ENCODE measurements at places on chromosomes 1 and 21.

- DNase-seq = no peak
Measured at GRCh38 chr1:159088546-159089183, 12.1 kb upstream of the AIM2 start.

GRCh38 chr1:119611701-119612113 is 36.4 kb downstream of the ZNF697 start:
- no peak for DNase-seq

DNA sequence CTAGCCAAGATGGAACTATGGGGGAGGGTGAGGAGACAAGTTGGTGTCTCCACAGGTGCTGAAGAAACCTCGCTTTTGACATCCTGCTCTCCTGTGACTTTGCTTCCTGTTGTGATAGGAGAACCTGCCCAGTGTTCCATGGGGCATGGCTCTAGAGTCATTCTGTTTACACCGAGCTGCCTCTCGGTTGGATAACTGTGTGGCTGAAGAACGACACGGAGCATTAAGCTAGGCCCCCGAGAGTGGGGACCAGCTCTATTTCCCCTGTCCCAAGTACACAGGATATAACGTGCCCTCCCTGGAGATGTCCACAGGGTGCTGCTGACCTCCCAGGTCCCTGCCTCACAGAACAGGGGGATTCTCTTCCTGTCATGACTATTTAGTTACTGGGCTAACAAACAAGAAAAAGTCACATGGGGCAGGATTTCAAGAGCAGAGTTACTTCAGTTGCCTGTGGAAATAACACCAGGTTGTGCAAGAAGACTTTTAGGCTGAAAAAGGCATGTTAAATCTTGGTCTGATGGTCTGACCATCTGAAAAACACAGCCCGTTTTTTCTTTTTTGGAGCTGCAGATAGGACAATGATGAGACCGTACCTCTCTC is 29.4 kb upstream of the PPP2R5A start:
- no peak for DNase-seq

- DNase-seq = no peak
Measured at GRCh38 chr1:53783056-53783455, 44.1 kb upstream of the GLIS1 start.

GRCh38 chr21:43797415-43797814 is 8.0 kb downstream of the RRP1 start:
- DNase-seq = no peak

GRCh38 chr21:43303275-43304178 is 123.4 kb downstream of the SIK1 start:
- DNase-seq = no peak

DNA sequence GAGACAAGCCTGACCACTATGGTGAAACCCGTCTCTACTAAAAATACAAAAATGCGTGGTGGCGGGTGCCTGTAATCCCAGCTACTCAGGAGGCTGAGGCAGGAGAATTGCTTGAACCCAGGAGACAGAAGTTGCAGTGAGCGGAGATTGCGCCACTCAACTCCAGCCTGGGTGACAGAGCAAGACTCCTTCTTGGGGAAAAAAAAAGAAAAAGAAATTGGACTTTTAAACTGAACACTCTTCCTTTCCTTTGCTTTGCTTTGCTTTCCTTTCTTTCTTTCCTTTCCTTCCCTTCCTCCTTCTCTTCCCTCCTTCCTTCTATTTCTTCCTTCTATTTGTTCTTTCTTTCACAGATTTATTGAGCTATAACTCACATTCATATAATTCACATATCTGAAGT is 43.3 kb upstream of the PUM1 start:
- no peak for DNase-seq

DNA sequence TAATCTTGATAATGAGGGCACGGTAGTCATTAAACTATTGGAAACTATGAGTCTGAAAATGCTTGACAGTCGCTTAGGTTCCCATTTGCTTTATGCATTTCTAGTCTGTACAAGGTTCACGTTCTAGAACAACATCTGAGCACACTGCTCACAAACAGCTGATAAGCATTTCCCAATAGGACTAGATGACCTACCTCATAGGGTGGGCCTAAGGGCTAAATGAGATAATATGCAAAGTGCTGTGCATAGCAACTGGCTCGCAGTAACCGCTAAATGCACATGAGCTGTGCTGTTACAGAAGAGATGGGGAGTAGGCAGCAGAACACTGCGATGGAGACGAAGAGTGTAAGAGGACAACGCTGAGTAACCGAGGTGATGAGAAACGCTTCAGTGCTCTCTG is 628.0 kb downstream of the SMYD3 start:
- DNase-seq = no peak

DNA sequence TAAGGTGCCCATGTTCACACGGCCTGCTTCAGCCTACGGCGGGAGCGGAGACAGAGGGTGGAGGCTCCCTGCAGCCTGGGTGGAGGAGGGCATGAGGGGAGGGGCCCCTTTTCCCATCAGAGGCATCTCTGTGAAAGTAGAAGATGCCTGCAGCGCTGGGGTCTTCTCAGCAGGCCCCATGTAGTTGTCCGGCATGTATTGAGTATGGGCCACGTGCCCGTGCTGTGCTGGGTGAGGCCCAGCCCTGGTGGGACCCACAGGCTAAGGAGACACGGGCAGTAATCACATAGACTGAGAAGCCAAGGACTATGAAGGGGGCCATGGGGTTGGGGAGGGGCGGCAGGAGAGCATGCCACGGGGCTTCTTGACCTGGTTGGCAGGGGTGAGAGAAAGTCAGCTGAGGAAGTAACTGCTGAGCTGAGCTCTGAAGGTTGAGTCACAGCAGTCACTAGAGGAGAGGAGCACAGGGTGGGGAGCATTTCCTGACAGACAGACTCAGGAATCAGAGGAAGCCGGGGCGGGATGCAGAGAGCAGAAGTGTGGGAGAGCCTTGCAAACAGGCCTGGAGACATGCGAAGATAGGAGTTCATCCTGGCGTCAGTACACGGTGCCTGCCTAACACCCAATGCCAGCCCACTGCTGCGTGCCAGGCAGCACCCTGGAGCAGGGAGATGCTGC is 21.6 kb downstream of the PSEN2 start:
- no peak for DNase-seq

DNA sequence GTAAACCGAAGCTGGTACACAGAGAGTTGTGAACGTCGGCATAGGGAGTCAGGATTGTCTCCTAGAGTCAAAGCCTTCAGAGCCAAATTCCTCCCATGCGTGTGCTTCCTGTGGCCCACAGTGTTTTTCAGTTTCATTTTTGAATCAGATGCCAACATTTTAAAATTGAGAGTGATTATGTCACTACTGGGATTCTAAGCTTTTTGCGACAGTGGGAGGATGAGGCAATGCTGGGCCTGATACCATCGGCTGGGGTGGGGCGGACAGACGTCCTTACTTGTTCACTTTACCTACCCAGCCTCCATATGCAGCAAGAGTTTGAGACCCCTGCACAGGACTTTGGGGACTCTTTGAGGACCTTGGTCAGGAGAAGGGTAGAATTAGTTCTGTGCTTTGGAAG is 1.3 kb upstream of the KLHDC7A start:
- DNase-seq = no peak

DNA sequence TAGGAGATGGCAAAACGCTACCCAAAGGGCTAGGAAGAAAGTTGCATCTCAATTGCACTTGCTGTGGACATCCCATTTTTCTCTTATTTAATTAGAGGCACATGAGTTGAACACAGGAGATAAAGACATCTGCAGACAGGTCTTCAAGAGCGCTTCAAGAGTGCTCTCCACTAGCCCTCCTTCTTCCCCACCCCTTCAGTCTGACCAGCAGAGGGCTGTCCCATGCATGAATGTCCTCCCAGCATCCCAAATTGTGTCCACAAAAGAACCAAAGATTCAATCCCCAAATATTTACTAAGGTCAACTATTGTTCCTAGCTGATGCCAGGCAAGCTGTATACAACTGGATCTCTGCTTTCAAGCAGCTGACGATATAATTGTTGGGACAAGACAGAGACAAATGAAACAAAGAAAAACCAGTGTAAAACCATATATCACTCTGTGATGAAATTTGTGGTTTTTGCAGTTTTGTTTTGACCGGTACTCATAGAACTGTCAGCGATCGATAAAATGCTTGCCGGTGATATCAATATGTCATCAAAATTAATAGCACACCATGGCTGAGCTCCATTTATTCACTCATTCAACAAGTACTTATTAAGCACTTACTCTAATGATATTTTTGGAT is 174.2 kb downstream of the TNR start:
- no peak for DNase-seq

DNA sequence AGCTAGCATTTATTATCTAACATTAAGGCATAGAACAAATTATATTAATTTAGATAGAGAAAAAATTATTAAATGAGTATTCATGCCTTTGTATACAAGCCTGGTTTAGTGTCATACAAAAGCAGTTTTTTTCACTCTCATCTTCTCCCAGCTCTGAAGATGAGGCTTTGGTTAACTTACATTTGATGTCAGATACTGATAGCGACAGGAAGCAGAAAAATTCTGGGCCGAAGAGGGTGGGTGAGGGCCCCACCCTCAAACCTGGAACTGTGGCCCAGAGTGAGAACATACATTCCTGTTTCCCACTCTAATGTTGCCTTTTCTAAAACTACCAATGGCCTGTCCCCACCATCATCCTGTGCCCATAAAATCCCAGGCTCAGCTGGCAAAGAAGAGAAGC is 15.0 kb downstream of the OR2T1 start:
- no peak for DNase-seq

DNA sequence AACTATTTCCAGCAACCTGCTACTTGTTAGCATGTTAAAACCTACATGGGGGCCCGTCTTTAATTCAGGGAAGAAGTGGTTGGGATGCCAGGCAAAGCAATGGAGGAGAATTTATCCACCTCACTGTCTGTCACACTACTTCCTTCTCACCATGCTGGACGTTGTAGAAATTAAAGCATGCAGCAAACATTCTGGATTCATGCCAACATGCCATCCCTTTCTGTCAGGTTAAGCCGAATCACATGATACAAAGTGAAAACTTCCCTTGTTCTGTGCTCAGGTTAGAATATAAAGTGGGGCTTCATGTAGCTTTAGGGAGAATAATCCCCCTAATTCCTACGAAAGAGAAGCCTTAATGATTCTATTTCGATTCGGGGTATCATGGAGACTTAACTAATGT is 95.5 kb downstream of the ERG start:
- no peak for DNase-seq

DNA sequence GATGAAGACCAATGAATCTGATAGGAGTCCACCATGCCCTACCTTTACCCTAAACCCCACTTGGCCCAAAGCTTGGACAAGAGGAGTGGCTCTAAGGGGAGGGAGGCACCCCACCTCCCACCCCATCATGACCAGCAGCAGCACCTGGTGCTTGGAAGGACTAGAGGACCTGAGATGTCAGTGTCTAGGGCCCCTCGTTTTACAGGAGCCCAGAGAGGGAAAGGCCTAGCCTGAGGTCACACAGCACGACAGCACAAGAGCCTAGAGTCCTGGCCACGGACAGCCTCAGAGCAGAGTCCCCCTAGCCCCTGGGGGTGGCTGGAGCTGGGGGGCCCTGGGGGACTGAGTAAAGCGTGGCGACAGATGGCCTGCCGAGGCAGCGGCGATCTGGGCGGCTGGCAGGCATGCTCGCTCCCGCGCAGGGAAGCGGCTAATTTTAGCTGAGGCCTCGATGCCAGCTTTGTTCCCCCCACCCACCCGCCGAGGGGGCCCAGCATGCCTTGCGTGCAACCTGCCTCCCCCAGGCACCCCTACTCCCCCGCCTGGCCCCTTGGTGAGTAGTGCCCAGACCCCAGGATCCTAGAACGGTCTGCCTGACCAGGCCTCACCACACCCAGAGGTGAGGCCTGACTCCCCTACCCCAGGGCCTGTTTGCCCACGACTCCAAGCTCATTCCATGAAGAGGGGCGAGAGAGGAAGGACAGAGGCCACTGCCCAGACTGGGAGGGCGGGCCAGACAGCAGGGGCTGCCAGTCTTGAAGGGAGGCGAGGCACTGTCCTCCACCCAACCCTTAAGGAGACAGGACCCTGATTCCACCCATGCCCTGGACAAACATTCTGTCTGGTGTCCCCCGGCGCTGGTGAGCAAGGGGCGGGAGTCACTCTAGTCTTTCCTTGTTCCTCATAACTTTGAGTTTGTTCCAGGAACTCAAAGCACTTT is 39.0 kb downstream of the AHDC1 start:
- no peak for DNase-seq

GRCh38 chr1:37661401-37661800 is 26.7 kb upstream of the RSPO1 start:
- no peak for DNase-seq

- no peak for DNase-seq
Measured at GRCh38 chr1:198902655-198903054, 263.8 kb downstream of the PTPRC start.

DNA sequence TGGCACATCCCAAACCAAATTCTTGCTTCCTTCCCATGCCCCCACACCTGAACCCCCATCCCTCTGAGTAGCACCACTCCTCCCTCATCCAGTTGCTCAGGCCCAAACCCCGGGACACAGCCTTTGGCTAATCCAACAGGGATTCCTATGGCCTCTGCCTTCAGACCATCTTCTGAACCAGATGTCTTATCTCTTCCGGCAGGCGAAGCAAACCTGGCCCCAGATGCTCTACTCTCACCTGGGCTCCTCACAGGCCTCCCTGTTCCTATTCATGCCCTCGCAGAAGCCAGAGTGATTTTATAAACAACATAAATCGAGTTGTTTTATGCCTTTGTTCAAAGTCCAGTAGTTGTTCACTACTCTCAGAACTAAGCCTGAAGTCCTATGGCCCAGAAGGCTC is 12.5 kb upstream of the KCNA2 start:
- DNase-seq = no peak

- no peak for DNase-seq
Measured at GRCh38 chr21:31142600-31142999, 104.3 kb upstream of the KRTAP19-8 start.

DNA sequence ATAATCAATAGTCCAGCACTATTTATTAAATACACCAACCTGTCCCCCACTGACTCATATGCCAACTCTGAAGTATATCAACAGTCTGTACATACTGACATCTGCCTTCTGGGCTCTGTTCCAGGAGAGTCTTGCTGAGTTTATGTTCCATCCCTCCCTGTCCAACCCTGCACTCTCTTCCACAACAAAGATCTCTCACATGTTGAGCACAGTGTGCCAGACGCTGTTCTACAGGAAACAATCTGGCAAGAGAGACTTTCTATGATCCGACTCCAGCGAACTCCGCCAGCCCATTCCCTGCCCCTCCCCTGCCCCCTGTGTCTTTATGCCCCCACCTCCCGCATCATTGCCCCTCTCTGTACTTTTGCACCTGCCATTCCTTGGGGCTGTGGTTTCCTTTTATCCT is 3.4 kb downstream of the LACTBL1 start:
- DNase-seq = peak; percentile 65

DNA sequence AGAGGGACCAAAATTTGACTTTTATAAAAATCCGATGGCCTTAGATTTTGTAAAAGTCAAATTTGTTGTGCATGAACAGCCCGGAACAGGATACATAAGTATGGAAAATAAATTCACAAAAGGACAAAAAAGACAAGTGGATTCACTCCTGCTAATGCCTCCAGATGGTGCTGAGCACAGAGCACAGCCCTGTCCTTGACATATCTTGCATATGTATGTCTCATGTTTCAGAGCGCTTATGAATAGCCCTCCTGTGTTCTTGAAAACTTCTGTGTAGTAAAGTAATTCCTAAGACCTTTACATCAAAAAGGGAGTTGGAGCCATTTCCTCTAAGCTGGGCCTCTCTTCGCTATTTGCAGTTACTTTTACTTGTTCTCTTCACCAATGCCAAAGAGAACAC is 110.7 kb upstream of the RAB3GAP2 start:
- DNase-seq = no peak

GRCh38 chr1:156601892-156602291 is 613 bp upstream of the GPATCH4 start:
- DNase-seq = no peak

GRCh38 chr1:79848316-79848715 is 841.8 kb upstream of the ADGRL4 start:
- DNase-seq = no peak
